Upper lobe of left lung (tissue), 6 donors: ENCODE measurements at places on chromosomes 12 and 14.
A peak's percentile ranks its signal among the peaks of the same experiment; 100 is the strongest.

DNA sequence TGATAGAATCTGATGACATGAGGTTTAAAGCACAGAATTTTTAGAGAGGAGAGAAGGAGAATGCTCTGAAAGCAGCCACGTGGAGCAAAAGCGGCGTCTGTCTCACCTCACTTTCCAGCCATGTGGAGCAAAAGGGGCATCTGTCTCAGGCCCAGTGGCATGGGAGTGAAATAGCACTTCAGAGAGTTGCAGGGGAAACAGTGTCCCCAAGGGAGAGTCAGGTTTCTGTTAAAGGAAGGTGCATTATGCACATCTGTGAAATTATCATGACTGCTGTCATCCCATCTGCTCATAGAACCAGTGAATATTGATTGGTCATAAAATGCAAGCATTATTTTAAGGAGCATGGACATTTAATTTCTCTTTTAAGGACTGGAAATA lies 124.0 kb downstream of the BICD1 start:
- no peaks in the 10 kb centered on the region for H3K4me1 ChIP-seq
- no peak for DNase-seq
- no peak overlapping the region for H3K4me3 ChIP-seq
- no peaks in the 10 kb centered on the region for H3K27me3 ChIP-seq
- no peaks in the 10 kb centered on the region for H3K36me3 ChIP-seq

- H3K36me3 ChIP-seq, result no peaks in the 10 kb centered on the region
- H3K4me1 ChIP-seq, result no peaks in the 10 kb centered on the region
- no peak for DNase-seq
- H3K27ac ChIP-seq, result no peak overlapping the region
- no peaks in the 10 kb centered on the region for H3K27me3 ChIP-seq
Observed at GRCh38 chr12:66269757-66270383, 32.4 kb upstream of the HELB start.

DNA sequence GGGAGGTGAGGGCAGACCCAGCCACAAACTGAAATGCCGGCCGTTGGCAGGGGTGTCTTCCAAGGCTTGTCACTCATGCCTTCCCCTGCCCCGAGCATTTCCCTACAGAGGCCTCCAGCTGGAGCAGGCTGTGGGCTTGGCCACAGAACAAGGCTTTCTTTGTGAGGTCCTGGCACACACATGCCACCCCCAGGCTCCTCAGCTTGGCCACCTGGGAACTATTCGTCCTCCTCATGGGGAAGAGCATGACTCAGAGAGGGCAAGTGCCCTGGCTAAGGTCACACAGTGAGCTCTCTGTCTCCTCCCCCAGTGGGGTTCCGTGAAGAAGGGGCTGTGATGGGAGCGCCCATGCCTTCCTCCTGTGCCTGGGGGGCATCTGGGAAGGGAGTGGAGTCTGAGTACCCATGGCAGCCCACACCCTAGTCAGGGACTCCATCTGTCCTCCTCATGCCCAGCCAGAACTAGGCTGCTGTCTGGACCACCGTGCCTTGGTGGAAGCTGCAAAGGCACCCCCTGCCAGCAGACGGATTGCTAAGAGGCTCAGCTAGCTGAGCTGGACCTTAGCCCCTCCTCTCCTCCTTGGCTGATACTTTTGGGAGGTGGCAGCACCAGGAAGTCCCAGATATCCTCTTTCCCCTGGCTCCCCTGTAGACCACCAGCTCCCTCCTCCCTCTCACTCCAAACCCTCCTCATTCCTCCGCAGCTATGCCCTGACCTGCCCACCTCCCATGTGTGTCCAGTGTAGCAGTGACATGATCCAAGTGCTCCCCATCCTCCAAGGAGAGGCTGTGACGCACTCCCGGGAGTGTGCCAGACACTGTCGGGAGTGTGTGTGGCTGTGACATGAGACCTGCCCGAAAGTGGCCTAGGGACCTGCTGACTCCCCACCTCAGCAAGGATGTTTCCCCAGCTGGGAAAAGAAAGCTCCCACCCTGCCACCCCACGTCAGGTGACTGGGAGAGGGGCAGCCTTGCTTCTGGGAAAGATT lies 21.4 kb downstream of the ABCB9 start:
- peaks cover 54% of the 10 kb centered on the region for H3K4me1 ChIP-seq
- DNase-seq, result no peak

GRCh38 chr14:71521238-71522135 lies 410.7 kb upstream of the RGS6 start:
- H3K36me3 ChIP-seq, result no peaks in the 10 kb centered on the region
- H3K4me3 ChIP-seq, result no peak overlapping the region
- no peak for DNase-seq
- H3K27me3 ChIP-seq, result no peaks in the 10 kb centered on the region
- no peaks in the 10 kb centered on the region for H3K4me1 ChIP-seq

- H3K4me1 ChIP-seq, result peaks cover 4% of the 10 kb centered on the region
- no peak overlapping the region for H3K4me3 ChIP-seq
- H3K27me3 ChIP-seq, result no peaks in the 10 kb centered on the region
- no peak for DNase-seq
- no peaks in the 10 kb centered on the region for H3K36me3 ChIP-seq
Observed at GRCh38 chr14:103319422-103319821, 14.6 kb upstream of the EIF5 start.

- no peak for DNase-seq
- H3K27me3 ChIP-seq, result no peaks in the 10 kb centered on the region
- H3K4me3 ChIP-seq, result no peak overlapping the region
- H3K27ac ChIP-seq, result no peak overlapping the region
Observed at GRCh38 chr12:10243818-10244520, 31.3 kb downstream of the GABARAPL1 start.

- H3K36me3 ChIP-seq, result peaks cover 78% of the 10 kb centered on the region
- no peak overlapping the region for H3K4me3 ChIP-seq
- no peaks in the 10 kb centered on the region for H3K4me1 ChIP-seq
- H3K27ac ChIP-seq, result no peak overlapping the region
- DNase-seq, result no peak
Observed at GRCh38 chr12:71626098-71626497, 37.5 kb downstream of the ZFC3H1 start.

- no peaks in the 10 kb centered on the region for H3K4me1 ChIP-seq
- no peaks in the 10 kb centered on the region for H3K27me3 ChIP-seq
- H3K27ac ChIP-seq, result no peak overlapping the region
Observed at GRCh38 chr14:69066396-69067171, 86.3 kb downstream of the DCAF5 start.

- H3K4me3 ChIP-seq, result no peak overlapping the region
- H3K36me3 ChIP-seq, result no peaks in the 10 kb centered on the region
- H3K27ac ChIP-seq, result no peak overlapping the region
- H3K4me1 ChIP-seq, result no peaks in the 10 kb centered on the region
- H3K27me3 ChIP-seq, result no peaks in the 10 kb centered on the region
Observed at GRCh38 chr14:72883961-72884360, 9.9 kb downstream of the DPF3 start.

DNA sequence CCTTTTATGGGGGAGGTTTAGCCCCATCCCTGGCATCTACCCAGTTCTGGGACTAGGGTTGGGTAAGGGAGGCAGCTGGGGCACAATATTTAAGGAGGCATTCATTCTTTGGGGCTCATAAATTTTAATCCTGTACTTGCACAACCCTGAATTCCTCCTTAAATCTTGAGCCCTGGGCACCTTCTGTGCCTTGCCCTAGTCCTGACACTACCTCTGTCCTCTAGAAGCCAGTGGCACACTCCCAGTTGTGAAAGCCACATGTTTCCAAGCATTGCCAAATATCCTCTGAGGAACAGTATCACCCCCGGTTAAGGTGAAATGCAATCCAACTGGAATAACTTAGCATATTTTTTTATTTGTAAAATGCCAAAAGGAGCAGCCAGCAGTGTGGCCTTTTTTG lies 36.6 kb downstream of the SLC16A7 start:
- no peak overlapping the region for H3K27ac ChIP-seq
- H3K27me3 ChIP-seq, result no peaks in the 10 kb centered on the region
- no peak for DNase-seq

- H3K27me3 ChIP-seq, result no peaks in the 10 kb centered on the region
- no peaks in the 10 kb centered on the region for H3K4me1 ChIP-seq
- H3K36me3 ChIP-seq, result no peaks in the 10 kb centered on the region
- no peak overlapping the region for H3K27ac ChIP-seq
- no peak for DNase-seq
- H3K4me3 ChIP-seq, result no peak overlapping the region
Observed at GRCh38 chr14:102096569-102097188, 9.8 kb upstream of the HSP90AA1 start.

- no peaks in the 10 kb centered on the region for H3K27me3 ChIP-seq
- peak overlapping the region; percentile 58 for H3K4me3 ChIP-seq
- H3K27ac ChIP-seq, result no peak overlapping the region
- peaks cover 63% of the 10 kb centered on the region for H3K4me1 ChIP-seq
- DNase-seq, result peak; percentile 90
- no peaks in the 10 kb centered on the region for H3K36me3 ChIP-seq
Observed at GRCh38 chr12:132490422-132491137, 629 bp downstream of the FBRSL1 start.

- no peaks in the 10 kb centered on the region for H3K27me3 ChIP-seq
- H3K4me1 ChIP-seq, result no peaks in the 10 kb centered on the region
- DNase-seq, result no peak
- no peak overlapping the region for H3K27ac ChIP-seq
Observed at GRCh38 chr14:57287745-57288144, 19.0 kb downstream of the AP5M1 start.
